ENCODE measurements at places on chromosomes 11 and 22.

- no peaks in the 10 kb centered on the region for H3K27me3 ChIP-seq
- H3K36me3 ChIP-seq, result no peaks in the 10 kb centered on the region
- no peaks in the 10 kb centered on the region for H3K4me1 ChIP-seq
- no peak for DNase-seq
- H3K4me3 ChIP-seq, result no peak overlapping the region
These were observed 12.9 kb upstream of the KCNJ11 start for GRCh38 chr11:17401316-17401715.

DNA sequence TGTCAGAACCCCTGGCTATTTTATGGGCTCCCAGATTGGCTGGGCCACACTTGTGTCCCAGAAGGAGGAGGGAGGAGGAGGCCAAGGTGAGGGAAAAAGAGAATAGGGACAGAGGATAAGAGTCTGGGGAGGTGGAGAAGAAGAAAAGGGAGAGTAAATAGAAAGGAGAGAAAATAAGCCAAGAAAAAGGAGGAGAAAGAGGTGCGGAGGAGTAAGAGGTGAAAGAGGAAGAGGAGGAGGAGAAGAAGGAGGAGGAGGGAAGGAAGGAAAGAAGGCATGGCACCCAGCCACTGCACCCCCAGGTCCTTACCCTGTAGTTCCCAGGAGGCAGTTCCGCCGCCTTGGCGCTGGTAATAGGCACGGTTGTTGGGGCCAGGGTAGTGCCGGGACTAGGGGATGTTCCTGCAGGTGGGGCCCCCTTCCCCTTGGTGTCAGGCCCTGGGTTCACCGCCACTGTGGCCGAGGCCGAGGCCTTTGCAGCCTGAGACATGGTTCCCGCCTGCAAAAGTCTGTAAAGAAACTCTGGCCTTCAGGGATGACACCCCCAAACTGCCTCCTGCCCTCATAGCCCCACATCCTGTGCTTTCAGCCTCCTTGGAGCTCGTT is 1.9 kb downstream of the CRYBB1 start:
- H3K36me3 ChIP-seq, result no peaks in the 10 kb centered on the region
- DNase-seq, result no peak
- no peak overlapping the region for H3K27ac ChIP-seq

DNA sequence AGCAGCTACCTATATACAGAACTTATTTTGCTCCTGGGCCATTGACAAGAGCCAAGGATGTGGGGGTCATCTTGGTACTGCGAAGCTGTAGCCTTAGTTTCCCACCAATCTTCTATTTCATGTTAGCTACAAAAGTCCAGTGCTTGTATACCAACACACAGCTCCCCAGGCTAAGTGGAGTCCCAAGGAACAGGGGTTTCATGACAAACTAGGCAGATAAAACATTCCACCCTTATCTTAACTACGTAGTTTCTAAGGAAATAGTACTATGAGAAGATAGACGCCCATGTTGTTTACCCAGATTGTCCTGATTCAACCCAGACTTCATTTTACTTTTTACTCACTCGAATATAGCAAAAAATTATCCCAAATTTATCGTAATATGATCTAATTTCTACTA is 218.5 kb downstream of the DYNC2H1 start:
- no peak for DNase-seq
- no peak overlapping the region for H3K27ac ChIP-seq
- H3K27me3 ChIP-seq, result no peaks in the 10 kb centered on the region
- no peaks in the 10 kb centered on the region for H3K36me3 ChIP-seq
- H3K4me1 ChIP-seq, result no peaks in the 10 kb centered on the region

DNA sequence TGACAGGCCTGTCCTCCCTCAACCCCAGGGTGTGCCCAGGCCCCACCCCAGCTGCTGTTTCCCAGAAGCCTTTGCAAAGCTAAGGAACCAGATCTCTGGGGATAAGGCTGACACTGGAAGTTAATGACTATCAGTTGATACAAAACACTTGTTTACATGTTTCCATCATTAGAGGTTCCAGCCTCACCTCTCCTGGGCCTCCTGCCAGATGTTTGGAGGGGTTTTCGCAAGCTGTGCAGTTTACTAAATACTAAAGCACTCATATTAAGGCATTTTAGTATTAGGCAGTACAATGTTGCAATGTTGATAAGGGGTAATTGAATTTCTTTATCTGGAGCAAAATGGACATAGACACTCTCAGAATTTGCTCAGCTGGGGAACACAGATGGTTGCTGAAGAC is 218.7 kb downstream of the INSC start:
- H3K4me3 ChIP-seq, result no peak overlapping the region
- H3K4me1 ChIP-seq, result no peaks in the 10 kb centered on the region
- no peak for DNase-seq
- H3K36me3 ChIP-seq, result no peaks in the 10 kb centered on the region
- no peak overlapping the region for H3K27ac ChIP-seq

Measured in sigmoid colon (tissue), 7 donors.